Stimulated activated CD8-positive, alpha-beta memory T cell treated with anti-CD3 and anti-CD28 coated beads, Interleukin-15, amount 100 ng/mL, for 4 hours (primary cell): ENCODE measurements at places on chromosomes 2 and 18.

DNA sequence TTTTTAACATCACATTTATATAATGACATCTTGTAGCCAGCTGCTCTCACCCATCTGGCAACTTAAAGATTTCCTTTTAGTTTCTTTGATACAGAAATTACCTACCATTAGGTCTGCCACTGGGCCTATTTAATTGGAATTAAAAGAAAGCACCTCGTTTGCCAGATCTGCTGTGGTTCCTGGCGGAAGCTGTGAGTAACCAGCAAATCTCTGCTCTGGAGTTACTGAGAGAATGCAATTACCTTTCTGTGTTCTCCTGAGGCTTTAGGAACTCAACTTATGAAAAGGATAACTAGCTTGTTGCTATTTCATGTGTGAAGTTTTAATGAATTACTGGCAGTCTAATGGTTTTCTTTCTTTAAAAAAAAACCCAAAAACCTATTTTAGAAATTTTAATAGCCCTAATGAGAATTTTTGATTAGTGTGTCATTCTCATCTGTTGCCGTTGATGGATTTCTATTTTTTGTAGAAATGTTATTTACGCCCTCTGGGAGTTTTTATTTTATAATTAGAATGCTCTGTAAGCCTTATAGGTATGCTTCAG lies 69.7 kb upstream of the LYPD6B start:
- DNase-seq = no peak

- no peak for DNase-seq
Measured at GRCh38 chr2:169705927-169706326, 11.7 kb downstream of the PHOSPHO2 start.

DNA sequence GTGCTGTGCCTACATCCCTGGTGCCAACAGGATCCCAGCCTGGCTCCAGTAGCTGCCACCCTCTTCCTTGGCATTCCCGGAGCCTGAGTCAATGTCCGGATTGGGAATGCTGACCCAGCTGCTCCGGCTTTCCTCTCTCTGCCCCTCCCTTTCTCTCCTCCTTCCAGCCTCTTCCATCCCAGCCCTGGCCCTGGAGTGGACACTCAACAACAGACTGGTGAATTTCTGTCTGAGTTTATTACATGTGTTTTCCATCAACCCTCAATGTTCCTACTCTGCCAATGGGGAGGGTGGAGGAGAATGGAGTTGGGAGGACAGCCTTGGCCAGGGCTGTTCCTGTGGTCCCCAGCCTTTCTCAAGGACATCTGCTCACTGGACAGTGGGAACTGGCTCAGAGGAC lies 917 bp upstream of the PRKAG3 start:
- no peak for DNase-seq

DNA sequence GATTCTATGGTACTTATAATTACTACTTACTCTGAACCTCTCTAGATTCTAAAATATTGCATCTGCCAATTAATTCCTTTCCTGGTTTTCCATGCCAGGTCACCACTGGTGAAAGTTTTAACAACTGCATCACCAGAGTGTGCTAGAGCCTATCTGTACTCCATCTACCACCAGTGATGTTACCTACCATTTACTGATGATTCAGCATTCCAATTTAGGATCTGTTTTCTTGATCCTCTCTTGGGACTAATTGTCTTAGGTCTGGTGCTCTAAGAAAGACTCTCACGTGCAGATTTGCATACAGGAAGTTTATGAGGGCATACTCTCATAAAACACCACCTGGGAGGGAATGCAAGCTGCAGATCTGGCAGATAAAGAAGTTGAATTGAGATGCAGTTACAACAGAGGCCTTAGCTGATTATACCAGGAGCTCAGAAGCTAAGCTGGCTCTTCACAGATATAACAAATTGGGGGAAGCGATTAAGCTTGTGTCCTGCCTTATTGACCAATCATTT lies 347.6 kb upstream of the VRK2 start:
- no peak for DNase-seq

- peak; percentile 45 for DNase-seq
Measured at GRCh38 chr2:85405201-85406059, 4.7 kb downstream of the CAPG start.

DNA sequence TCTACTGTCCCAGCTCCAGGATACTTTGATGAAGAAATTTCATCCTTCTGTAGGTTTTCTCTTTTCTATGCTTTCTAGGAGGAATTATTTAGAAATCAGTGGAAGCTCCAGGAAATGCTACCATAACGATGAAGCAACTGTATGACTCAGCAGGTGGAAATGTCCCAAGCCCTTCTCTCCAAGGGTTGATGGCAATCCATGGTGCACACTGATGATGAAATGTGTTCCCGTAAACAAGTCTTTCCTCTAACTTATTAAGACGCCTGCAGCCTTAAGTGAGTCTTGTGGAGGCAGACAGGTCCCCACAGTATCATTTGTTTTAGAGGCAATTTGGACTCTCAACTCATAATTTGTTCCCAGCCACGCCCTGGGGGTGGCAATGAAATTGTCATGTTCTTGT lies 777.6 kb upstream of the SOX11 start:
- DNase-seq = no peak

- no peak for DNase-seq
Measured at GRCh38 chr18:51029378-51029693, 677 bp upstream of the SMAD4 start.

DNA sequence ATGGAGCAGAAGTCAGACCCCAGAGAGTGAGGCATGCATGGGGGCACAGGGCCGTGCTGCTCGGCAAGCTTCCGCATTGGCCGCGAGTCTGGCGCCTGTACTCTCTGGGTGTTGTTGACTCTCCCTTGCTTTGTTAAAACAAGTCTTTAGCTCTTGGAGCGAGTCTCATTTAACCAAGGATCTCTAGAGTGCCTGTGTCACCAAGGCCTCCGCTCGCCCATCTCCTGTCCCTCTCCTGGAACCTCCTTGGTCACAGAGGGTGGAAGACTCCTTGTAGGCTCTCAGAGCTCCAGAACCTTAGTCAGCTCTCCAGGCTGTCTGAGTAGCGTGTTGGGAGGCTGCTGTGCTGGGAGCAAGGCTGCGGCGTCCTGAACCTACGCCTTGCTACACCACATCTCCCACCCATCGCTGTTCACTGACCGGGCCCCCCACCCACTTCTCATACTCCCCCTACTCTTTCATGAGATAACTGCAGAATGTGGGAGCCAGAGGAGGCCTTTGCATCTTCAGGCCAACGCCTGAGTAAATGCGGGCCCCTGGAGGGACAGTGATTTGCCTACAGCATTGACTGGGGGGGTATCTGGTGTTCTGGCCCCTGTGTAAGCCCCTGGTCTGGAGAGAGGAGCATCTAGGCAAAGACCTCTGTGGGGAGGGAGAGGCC lies 66.1 kb downstream of the CIB4 start:
- DNase-seq = no peak

- no peak for DNase-seq
Measured at GRCh38 chr2:197873293-197873701, 68.9 kb downstream of the PLCL1 start.

DNA sequence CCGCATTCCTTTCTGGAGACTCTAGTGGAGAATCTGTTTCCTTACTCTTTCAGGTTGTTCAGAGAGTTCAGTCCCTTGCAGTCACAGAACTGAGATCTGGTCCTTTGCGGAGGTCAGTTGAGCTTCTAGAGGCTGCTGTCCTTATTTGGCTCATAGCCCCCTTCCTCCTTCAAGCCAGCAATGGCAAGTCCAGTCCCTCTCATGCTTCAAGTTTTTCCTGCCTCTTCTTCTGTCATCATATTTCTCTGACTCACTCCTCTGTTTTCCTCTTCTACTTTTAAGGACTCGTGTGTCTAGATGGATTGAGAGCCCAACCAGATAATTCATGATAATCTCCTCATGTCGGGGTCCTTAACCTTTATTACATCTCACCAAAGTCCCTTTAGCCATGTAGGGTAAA lies 173.5 kb upstream of the FOSL2 start:
- DNase-seq = no peak

DNA sequence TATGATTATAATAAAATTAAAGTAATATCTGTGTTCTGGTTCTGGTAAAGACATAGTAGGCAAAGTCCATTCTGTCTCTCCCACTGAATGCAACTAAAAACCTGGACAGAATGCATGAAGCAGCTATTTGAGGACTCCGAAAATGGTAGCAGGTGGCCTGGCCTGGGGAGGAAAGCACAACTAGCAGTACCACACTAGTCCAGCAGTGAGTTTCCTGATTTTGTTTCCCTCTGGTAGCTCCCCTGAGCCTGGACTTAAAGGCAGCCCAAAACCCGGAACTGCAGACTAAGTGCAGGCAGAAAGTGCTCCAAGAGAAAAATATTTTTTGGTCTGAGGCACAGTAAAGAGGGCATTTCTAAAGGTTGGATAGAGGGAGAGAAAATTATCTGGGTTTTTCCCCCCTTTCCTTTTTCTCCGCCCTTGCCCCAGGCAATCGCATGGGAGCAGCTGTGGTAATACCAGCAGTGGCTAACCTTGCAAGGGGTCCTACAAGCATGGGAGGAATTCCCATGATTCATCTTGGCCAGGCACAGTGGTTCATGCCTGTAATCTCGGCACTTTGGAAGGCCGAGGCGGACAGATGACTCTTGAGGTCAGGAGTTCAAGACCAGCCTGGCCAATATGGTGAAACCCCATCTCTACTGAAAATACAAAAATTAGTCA lies 32.3 kb downstream of the ASXL2 start:
- DNase-seq = no peak

DNA sequence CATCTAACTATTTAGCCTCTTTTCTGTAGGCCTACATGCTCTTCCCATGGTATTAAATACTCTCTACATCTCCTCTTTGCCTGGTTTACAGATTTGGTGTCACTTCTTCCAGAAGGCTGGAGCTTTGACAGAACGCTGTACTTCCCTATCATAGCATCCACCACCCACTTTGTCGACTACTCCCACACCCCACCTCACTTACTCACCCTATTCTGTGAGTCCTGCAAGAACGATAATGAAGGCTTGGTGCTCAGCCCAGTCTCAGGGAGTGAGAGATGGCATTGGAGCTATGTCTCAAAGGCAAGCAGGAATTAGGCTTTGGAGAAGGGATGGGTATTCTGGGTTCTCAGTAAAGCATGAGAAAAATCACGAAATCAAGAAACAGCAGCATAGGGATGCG lies 20.3 kb upstream of the KDM3A start:
- DNase-seq = no peak

- DNase-seq = no peak
Measured at GRCh38 chr2:99675130-99675661, 185.4 kb upstream of the REV1 start.

GRCh38 chr2:239015901-239016675 lies 168.2 kb downstream of the TWIST2 start:
- DNase-seq = no peak

DNA sequence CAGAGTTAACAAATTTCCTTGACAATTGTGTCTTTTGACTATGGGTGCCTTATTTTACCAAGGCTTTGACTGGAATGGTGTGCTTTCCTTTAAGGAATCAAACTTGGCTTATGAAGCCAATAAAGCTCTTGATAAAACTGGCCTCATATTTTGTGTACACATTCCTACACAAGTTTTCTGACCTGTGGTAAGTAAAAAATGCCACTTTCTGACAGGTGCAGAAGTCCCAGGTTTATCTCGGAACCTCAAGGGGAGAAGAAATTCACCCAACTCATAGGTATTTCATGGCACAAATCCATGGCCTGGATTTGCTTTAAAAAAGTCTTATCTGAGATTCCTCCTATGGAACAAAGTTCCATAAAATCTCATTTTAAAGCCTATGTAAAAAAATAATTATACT lies 880.6 kb upstream of the LRATD1 start:
- no peak for DNase-seq

GRCh38 chr2:27920148-27920885 lies 29.8 kb downstream of the BABAM2 start:
- no peak for DNase-seq

GRCh38 chr2:8676921-8677645 lies 4.8 kb upstream of the ID2 start:
- no peak for DNase-seq

DNA sequence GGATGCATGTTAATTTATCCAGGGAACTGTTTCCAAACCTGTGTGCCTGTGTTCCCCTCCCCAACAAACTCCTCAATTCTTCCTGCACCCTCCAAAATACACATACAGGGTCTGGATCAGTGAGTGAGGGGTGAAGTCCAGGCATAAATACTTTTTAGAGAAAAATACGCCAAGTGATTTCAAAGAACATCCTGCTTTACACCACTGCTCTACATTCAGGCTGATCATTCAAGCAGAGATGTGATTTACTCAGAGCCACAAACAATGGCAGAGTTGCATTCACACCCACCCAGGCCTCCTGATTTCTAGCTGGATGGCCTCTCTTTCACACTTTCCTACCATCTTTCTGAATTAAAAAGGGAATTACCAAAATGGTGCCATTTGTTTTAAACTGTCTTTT lies 289.5 kb upstream of the SLC14A2 start:
- no peak for DNase-seq

GRCh38 chr2:25036221-25036559 lies 5.7 kb upstream of the EFR3B start:
- DNase-seq = no peak

- DNase-seq = no peak
Measured at GRCh38 chr2:26648516-26648915, 7.3 kb upstream of the CIB4 start.

DNA sequence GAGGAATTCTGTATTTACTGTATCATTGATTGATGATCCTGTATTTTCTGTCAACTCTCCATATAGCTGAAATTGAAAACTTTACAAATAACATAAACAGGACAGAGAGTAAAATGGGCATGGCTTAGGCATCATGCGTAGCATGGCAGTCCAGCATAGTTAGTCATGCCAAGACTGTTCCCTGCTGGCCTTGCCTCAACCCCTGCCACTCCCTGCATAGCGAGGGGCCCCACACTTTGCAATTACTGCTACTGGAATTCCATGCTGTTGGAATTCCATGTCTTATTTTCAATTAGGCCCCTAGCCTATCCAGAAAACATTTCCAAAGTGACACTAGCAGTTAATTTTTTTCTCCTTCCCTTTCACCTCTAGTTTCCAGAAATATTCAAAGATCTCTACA lies 15.1 kb upstream of the SOX11 start:
- DNase-seq = no peak

- no peak for DNase-seq
Measured at GRCh38 chr2:30134582-30134981, 12.2 kb upstream of the YPEL5 start.

- DNase-seq = no peak
Measured at GRCh38 chr2:106314444-106314843, 120.3 kb upstream of the UXS1 start.

- no peak for DNase-seq
Measured at GRCh38 chr2:165376571-165376975, 92.9 kb upstream of the CSRNP3 start.

- DNase-seq = no peak
Measured at GRCh38 chr2:201807452-201807999, 1.2 kb downstream of the CDK15 start.

DNA sequence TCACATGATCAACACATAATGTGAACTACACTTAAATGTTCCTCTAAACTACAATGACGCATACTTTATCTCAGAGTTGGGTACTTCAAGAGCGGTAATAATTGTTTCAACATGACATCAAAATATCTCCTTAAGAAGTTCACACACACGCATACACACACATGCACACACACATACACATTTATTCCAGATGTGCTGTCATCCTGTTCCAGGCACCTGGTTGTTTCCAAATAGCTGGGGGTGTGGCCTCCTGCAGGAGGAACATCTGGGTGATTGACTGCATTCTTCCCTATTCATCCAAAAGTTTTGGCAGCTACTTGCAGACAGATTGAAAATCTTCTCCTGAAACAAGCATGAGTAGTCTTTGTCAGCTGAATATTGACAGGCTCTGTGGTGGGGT lies 37.9 kb upstream of the PIK3C3 start:
- no peak for DNase-seq

- DNase-seq = no peak
Measured at GRCh38 chr18:9392726-9393125, 58.2 kb downstream of the TWSG1 start.
